ENCODE measurements at places on chromosomes 12 and 14.

GRCh38 chr14:79663453-79663852 lies 547.9 kb downstream of the DIO2 start:
- no peak for DNase-seq

GRCh38 chr12:26318661-26319068 lies 123.3 kb downstream of the SSPN start:
- peak; percentile 31 for DNase-seq

- DNase-seq = no peak
These were observed 990.1 kb downstream of the TMTC2 start for GRCh38 chr12:83676781-83677295.

GRCh38 chr14:77738559-77739250 lies 22.3 kb downstream of the SNW1 start:
- no peak for DNase-seq

Data from HuH-7.5 (cell line).